D341Med (cell line): ENCODE measurements at places on chromosomes 3 and 15.

DNA sequence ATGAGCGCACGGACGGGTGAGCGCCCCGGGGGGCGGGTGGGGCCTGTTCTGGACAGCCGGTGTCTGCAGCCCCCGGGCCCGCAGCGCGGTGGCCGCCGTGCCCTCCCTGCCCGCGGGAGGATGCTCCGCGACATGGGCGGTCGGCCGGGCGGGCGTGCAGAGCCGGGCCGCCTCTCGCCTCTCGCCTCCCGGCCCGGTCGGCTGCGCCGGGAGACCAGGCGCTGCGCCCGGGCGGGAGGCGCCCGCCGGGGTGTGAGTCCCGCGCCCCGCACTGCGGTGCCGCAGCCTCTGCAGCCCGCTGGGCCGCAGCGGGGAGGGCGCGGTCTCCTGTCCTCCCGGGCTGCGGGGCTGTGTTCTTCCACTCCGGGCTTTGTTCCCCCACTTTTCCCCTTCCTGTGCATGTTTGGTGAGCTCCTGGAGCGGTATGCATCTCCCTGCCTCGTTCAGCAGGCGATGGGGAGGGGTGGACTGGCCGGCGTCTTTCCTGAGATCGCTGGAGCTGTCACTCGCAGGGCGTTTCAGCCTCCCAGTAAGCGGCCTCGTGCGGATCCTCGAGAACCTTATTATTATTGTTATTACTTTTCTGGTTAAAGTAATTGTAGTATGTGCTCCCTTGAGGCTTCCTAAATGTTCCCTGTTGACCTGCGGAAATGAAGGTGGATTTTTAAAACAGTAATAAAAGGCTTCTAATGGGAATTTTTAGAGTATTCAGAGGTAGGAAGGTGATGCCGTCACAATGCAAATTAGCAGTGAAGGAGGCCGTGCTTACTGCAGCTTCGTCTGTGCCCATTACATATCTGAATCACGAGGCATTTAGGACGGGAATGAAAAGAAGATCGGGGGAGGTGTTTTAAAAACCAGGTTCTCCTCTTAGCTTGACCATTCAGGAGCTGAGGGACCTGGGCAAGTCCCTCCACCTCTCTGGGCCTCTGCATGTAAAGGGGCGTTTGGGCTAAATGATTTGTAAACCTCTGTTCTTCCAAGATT, 593 bp downstream of the TMOD2 start:
- DNase-seq = peak; percentile 78

- peak; percentile 74 for DNase-seq
Measured at GRCh38 chr3:64685800-64686445, 1.9 kb downstream of the ADAMTS9 start.

DNA sequence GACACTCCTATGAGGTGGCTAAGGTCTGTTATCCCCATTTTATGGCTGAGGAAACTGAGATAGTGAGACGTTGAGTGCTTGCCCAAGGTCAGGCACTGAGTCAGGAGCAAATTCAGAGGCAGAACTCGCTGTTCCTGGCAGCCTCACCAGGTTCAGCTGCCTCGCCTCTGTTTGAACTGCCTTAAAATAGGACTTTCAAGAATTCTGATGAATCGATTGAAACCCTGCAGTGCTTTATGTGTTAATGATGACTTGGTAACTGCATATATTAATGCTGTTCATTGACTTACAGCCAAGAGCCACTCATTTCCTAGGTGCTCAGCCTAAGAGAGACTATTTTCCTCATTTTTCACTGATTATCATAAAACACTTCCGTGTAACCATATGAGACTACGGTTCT, 79.5 kb upstream of the BHLHE40 start:
- no peak for DNase-seq

DNA sequence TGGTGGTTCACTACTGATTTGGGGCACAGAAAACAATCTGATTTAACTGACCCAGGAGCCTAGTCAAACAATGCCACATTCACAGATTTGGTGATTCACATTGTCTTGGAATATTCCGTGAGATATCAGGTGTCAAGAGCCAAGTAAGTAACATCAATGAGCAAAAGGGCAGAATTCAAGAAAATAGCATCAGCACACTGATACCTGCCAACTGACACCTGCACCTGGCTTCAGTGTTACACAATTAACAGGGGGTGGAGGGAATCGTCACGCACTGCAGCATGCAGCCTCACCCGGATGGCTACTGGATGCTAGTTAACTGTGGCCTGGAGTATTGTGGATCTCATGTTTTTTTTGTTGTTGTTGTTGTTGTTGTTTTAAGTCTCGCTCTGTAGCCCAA, 17.6 kb downstream of the CCNL1 start:
- DNase-seq = no peak

DNA sequence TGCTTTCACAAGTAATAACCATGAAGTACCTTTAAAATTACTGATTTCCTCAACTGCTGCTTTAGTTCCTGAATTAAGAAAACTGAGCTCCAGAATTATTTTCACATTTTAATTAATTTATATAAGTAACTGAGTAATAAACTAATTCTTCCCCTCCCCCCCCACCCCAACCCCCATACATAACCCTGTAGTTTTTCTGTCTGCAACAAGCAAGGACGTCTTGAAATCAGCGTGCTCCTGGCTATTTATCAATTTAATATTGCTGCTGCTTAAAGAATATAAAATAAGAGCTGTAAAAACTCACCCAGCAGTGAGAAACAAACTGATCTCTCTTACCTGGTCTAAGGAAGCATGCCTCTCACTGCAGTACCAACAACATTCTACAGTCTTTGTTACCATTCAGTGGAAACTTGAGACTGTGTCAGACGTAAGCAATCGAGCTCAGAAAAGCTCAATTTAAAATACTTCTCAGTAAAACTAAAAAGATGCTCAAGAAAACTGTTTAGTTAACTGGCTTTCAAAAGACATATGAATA, 121.0 kb downstream of the TFDP2 start:
- no peak for DNase-seq

DNA sequence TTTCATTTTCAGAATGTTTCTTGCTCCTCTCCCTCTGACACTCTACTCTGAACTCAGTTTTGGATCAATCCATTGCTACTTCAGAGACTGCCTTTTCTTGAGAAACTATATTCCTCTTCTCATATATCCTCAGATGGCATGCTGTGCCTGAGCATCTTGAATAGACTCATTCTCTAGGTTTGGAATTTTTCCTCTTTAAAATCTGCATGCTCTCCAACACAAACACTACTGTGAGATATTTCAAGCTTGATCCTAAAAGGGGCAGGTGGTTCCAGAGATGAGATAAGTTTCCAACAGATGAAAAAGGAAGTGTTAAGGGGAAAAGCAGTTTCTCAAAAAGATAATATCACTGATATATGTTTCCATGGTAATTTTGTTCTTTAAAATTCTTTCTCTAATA, 742.2 kb upstream of the EPHA6 start:
- no peak for DNase-seq

- DNase-seq = no peak
Measured at GRCh38 chr3:66904336-66904735, 93.8 kb upstream of the KBTBD8 start.

DNA sequence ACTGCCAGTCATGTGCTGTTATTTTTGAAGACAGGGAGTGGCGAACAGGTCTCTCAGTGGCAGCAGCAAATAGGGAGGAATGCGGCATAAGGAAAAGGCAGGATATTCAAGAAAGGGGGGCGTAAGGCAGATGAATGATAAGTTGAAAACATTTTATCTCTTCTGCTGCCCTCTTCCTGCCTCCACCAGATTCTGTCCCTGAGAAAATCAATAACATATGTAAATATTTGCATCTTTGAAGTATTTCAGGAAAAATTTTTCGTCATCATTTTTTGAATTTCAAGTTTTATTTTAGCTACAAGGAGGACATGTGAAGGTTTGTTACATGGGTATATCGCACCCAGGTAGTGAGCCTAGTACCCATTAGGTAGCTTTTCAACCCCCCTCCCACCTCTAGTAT, 616.7 kb downstream of the MCTP2 start:
- DNase-seq = no peak
